Stimulated activated CD4-positive, alpha-beta T cell treated with anti-CD3 and anti-CD28 coated beads, Interleukin-1b, Interleukin-23, amount 100 ng/mL, for 1 hour (primary cell): ENCODE measurements at places on chromosomes 6 and 20.

GRCh38 chr20:50328996-50329898 lies 138.6 kb downstream of the CEBPB start:
- DNase-seq, result no peak

- no peak for DNase-seq
Observed at GRCh38 chr20:38589967-38590675, 9.1 kb downstream of the ADIG start.

- DNase-seq, result no peak
Observed at GRCh38 chr20:36093025-36093803, 61.3 kb upstream of the EPB41L1 start.

DNA sequence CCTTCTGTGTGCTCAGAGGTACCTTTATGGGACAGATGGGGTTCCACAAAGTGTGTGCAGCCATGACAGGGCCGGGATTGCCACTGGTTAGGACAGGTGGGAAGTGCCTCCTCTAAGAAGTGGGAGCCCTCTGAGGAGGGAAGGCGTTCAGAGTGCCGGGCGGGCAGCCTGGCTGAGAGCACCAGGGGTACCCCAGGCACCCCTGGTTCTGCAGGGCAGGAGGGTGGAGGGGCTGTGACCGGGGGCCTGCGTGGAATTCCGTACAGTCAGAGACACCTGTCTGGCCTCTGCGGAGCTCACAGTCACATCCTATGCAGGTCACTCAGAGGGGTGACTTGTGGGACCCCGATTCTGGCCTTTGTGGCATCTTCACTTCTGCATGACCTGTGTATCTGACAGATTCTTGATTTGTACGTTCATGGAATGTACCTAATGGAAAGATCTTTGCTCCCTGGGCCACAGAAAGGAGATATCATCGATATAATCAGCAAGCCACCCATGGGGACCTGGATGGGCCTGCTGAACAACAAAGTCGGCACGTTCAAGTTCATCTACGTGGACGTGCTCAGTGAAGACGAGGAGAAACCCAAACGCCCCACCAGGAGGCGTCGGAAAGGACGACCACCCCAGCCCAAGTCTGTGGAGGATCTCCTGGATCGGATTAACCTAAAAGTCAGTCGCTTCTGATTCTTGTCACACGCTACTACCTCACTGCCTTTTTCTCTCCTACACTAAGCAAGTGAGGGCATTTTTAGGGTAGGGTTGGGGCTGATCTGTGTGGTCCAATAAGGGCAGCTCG lies 190.9 kb downstream of the SASH1 start:
- no peak for DNase-seq

DNA sequence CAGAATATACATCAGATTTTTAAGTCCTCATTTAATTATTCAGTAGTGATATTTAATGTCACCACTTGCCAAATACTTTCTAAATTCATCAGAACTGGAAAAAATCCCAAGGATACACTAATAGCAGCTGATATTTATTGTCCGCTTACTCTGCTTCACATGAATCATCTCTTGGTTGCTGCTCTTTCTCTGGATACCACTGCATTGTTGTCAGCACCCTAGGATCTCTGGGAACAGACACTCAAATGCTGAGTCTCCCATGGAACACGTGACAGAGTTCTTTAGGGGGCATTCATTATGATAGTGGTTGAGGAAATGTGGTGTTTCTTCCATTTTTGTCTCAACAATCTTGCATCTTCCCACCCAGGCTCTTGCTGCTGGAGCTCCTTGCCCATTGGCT lies 318.0 kb downstream of the RFPL4B start:
- no peak for DNase-seq

GRCh38 chr6:32968867-32969684 lies 682 bp downstream of the BRD2 start:
- peak; percentile 56 for DNase-seq

- no peak for DNase-seq
Observed at GRCh38 chr6:33689879-33690278, 21.6 kb downstream of the UQCC2 start.

DNA sequence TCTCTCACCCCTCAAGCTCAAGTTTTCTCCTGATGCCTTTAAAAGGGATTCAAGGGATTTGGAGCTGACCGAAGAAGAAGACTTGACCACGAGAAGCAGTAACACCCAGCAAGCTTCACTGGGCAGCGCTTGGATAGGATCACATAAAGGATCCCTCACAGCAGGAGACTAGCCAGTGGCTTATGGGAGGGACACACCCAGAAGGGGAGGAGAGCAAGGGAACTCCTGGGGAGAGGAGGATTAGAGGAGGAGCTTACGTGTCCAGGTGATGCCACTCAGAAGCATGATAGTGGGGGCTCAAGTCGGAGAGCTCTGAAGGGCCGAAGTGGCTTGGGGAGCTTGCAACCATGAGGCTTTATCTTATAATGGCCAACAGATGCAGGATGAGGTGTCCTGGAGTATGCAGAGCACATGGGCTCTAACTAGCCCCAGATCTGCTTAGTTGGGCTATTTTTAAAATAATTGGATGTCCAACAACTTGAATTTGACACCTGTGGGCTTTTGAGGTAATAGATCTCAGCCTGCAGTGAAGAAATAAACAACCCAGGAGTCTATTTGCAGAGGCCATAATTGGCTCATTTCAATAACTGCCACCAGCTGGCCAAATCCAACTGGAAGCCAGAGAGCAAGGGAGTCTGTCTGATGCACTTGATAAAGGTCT lies 137.9 kb upstream of the EXOC2 start:
- DNase-seq, result no peak

DNA sequence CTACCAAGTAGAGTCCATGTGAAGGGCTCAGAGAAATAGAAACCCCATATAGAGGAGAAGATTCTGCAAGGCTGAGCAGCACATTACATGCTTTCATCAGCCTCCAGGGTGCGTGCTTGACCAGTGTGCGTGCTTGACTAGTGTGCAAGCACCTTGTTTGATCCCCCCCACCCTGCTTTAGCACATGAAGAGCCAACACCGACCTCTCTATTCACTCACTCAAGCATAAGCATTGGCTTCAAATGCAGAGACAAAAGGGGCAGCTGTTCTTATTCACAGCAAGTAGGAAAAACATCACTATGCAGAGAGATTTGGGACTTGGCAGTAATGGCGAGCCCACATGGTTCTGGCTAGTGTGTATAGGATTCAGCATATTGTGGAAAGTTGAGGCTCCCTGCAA lies 278.7 kb upstream of the RNF217 start:
- no peak for DNase-seq

GRCh38 chr6:11296449-11297375 lies 64.2 kb upstream of the NEDD9 start:
- DNase-seq, result no peak

GRCh38 chr6:56115715-56116114 lies 131.7 kb downstream of the COL21A1 start:
- no peak for DNase-seq

- DNase-seq, result no peak
Observed at GRCh38 chr20:2162823-2163166, 61.2 kb downstream of the STK35 start.

- no peak for DNase-seq
Observed at GRCh38 chr20:22453244-22454080, 130.9 kb downstream of the FOXA2 start.

DNA sequence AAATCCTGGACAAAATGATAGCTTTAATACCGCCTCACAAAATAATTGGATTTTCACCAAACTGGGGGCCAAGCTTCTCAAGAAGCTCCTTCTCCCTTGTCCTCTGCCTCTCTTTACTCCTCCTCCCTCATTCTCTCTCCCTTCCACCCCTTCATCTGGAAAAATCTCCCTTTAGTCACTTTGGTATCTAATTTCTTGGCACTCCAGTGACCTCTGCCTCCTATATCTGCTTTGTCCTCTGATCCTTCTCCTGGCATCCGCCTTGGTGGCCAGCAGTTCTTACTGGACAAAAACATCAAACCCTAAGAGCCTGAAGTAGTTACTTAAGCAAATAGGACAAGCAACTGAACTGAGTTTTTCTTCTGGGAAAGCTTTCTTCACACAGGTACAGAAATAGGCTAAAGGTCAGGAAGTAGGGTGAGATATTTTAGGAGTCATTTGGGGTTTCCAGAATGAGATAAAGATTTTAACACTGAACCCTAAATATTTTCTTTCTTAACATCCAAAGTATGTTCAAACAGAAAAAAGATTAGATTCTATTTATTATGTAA lies 220.7 kb downstream of the ARHGAP18 start:
- DNase-seq, result no peak

- no peak for DNase-seq
Observed at GRCh38 chr20:1983301-1983700, 10.6 kb downstream of the PDYN start.

DNA sequence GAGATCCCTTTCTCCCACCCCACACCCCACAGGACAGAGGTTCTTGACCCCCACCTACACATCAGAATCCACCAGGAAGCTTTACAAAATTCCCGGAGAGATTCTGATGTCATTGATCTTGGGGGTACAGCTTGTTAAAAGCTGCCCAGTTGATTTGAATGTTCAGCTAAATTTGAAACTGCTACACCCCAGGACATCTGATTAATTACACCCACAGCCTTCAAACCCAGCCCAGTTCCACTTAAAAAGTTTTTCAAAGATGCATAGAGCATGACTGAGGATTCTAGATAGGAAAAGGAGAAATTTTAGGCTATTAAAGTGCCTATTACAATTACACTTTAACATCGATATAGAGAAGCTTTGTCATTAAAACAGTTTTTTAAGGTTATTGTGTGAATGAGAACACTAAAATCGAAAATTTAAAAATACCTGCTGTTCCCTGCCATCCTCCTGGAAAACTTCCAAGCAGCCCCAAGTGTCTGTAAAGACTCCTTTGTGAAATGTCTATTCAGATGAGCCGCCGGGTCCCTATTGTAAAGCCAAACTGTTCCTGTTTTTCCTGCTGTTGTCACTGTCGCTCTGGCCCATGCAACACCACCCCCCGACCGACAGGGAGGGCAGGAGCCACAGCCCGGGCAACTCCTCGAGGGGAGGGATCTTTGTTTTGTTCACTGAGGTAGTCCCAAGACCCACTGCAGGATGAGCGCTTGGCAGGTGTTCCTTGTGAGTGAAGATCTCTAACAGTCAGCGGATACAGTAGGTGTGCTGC lies 132.5 kb upstream of the PHACTR3 start:
- no peak for DNase-seq

DNA sequence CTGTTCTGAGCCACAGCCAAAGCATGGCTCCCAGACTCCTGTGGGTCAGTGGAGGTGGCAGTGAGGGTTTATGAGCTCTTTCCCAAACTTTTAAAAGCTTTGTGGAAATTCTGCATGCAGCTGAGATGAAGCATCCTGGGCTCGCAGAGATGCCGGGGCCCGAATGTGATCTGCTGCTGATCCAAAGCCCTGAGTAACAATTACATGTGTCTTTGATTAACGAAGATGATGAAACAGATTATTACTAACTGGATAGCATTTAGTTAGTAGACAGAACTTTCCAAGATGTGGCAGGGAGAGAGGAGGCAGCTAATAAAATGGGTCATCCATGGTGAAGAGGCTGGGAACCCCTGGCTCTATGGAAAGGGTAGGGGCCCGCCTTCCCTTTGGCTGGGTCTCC lies 43.9 kb upstream of the MDFI start:
- no peak for DNase-seq

DNA sequence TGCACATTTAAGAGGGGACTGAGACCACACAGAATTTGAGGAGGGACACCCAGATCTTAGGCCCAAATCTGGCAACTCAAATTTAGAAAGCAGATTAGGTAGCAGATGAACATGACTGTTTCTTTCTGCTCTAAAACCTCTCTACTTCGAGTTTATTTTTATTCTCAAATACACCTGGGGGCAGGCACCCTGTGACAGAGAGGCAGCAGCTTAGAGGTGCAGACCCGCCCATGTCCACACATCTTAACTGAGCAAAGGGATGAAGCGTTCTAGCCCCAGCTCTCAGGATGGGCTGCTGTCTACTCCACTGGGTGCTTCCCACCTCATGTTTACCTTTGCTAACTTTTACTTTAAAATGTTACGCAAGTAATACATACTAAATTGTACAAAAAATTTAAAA lies 125.0 kb downstream of the SLC23A2 start:
- no peak for DNase-seq
